ENCODE measurements at places on chromosomes 3 and 15.
A peak's percentile ranks its signal among the peaks of the same experiment; 100 is the strongest.

- DNase-seq: no peak
These were observed 79.7 kb downstream of the IFT80 start for GRCh38 chr3:160319322-160319721.

DNA sequence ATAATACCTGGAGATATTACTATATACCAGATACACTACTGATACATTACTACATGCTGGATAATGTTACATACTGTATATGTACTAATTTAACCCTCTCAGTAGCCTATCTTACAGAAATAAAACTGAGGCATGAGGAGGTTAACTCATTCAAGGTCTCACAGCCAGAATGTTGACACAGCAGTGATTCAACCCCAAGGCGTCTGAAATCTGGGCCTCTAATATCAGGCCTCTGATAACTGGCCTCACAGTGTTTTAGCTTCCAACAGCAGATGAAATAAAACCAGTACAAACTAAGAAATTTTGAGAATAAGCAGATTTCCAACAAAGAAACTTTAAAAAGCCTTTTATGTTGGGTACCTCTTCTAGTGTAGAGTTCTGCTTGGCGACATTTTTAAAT is 23.4 kb downstream of the DZIP1L start:
- no peak for DNase-seq

DNA sequence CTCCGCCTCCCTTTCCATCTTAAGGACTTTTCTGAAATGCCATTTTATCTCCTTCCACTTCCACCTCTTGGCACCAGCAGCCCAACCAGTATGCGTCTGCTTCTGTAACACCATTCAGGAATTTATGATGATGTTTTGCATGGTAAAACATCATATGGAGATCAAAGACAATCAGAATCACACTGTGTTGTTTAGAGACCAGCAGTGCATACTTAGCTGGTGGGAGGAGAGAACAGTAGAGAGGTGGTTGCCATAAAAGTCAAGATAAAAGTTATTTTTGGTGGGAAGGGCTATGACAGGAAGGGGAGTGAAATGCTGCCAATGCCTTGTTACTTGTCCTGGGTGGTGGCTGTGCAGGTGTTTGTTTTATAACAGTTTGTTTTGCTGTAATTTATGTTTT is 268.0 kb downstream of the OPA1 start:
- DNase-seq: no peak

DNA sequence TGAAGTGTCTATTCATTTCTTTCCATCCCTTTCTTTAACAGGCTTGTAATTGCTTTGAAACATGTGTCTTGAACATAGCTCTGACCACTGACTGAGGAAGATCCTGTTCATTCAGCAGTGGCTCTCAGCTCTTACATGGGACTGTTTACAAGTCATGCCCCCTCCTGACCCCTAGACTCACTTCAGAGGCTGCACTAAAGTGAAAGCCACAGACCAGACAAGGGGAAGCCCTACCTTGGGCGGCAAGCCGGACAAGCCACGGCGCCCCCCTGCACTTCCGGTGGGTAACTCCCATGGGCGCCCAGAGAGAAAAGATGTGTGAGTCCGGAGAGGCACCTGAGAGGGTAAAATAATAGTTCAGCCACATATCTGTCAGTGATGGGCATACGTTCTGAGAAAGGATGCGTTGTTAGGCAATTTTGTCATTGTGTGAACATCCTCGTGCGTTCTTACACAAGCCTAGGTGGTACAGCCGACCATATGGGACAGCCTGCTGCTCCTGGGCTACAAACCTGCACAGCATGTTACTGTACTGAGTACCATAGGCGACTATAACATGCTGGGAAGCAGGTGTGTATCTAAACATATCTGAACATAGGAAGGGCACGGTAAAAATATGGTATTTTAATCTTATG is 116.2 kb downstream of the CHSY1 start:
- DNase-seq: no peak

GRCh38 chr3:104820959-104821358 is 545.8 kb upstream of the ALCAM start:
- DNase-seq: no peak

DNA sequence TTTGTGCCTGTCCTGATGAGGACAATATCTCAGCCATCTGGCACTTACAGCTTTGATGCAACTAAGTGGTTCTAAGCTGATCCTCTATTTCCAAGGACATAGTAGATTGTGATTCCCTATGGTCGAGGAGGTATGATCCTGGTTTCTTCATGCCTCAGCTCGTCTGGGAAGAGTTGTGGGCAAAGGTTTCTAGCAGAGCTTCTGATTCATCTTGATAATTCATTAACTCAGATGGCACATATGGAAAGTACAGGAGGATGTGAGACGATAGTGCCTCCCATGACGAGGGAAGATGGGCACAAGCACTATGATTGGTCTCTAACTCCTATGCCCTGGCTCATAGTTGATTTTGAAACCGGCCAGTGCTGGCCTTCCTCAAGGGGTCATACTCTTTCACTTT is 334.2 kb upstream of the SEMA6D start:
- no peak for DNase-seq

- no peak for DNase-seq
These were observed 22.5 kb downstream of the FAM240A start for GRCh38 chr3:46634856-46635255.

- peak; percentile 68 for DNase-seq
These were observed 51.0 kb downstream of the ZDHHC19 start for GRCh38 chr3:196159952-196160804.

DNA sequence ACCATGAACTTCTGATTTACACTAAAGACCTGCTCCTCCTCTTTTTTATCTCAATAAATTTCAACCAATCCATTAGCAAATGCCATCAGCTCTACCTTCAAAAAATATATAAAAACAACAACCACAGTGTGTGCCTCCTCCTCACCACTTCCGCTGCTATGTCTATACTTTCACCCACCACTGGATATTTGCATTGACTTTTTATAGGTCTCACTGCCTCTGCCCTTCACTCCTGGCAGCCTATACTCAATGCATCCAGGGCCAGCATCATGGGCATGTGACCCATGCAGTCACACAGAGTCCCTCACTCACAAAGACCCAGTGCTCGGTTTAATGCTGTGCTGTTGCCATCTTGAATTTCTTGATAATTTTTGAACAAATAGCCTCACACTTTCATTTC is 53.5 kb upstream of the CCDC54 start:
- no peak for DNase-seq

DNA sequence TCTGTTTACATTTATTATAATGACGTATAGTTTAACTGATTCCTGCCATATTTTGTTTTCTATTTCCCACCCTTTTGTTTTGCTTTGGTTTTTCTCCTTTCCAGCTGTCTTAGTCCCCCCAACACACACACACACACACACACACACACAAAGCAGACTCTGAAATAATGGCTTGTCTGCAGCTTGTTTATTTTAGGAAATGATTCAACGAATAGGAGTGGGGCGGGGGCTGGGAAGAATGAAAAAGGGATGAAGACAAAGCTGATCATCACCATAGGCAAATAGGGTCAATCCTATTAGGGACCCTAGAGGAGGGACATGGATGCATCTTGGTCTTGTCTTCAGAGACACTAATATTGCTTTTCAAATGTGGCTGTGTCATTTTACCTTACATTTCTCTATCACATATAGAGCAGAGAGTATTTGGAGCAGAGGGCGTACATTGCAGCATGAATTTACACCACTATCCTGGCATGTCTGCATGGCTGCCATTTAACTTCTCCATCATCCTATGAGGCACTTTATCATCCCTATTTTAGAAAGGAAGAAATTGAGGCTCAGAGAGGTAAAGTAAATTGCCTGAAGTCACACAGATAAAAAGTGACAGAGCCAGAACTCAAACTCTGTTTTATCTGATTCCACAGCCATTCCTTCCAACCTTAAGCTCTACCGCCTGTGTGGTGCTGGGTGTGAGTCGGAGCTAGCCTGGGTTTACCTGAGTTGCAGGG is 147.2 kb upstream of the TPM1 start:
- DNase-seq: no peak

- DNase-seq: no peak
These were observed 8.3 kb downstream of the ITGA11 start for GRCh38 chr15:68423359-68424296.

- no peak for DNase-seq
These were observed 8.3 kb upstream of the PRR23C start for GRCh38 chr3:139052802-139053600.

DNA sequence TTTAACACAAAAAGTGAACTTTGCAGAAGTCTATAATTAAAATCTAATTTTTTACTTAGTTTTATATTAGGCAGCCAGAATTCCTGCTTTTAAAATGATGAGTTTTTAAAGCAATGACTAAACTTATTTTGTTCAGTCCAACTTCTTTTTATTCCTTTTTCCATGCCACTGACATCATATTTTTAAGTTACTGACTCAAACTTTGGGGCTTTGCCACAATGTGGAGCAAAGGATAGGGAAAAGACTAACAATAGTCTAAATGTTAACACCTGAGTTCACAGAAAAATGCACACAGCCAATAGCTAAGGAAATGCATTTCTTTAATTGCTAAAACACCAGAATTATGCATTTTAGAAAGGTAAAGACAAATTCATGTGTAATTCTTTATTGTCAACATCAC is 647.6 kb upstream of the DPPA4 start:
- DNase-seq: no peak

DNA sequence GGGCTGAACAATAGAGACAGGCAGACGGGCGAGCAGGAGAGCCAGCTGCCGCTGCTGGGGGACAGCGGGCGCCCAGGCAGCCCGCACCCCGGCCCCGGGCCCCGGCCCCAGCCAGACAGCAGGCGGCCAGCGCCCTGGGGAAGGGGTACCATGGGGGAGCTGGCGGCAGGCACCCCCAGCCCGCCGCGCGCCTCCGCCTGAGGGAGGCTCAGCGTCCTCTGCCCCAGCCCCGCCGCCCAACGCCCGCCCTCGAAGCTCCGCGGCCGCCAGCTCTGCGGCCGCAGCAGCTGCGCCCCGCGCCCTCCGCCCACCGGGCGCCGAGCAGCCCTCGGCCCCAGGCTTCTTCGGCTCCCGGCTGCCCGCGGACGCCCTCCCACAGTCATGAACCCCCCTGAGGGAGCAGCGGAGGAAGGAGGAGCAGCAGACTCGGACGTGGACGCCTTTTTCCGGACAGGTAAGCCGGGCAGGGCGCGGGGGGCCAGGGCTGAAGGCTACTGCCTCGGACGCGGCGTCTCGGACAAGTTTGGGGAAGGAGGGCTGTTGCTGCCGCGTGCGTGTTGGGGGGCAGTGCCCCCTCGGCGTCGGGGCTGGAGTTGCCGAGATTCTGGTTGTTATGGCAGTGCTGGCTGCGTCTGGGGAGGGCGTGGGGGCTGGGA is 41.6 kb upstream of the ROPN1 start:
- DNase-seq: peak; percentile 64

DNA sequence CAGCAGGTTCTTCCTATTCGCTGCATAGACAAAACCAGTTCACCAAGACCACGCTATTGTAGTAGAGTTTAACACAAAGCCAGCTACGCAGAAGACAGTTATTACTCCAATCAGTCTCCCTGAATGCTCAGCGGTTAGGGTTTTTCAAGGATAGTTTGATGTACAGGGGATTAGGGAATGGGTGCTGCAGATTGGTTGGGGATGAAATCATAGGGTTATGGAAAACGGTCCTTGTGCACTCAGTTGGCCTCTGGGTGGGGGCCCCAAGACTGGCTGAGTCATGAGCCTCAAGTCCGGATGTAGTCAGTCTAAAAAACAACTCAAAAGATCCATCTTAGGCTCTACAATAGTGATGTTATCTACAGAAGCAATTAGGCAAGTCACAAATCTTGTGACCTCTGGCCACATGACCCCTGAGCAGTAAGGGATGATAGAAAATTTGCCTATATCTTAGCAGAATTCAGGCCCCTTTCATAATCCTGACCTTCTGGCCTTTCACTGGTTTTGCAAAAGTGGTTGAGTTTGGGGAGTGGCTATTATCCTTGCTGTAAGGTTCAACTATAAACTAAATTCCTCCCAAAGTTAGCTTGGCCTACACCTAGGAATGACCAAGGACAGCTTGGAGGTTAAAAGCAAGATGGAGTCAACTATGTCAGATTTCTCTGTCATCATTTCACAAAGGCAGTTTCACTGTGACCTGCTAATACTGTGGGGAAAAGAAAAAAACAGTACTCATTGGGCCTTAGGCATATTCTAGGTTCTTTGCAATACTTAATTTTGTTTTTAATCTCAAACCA is 57.7 kb downstream of the LIPC start:
- no peak for DNase-seq

- DNase-seq: peak; percentile 53
These were observed at the start of gene DNAJA4 for GRCh38 chr15:78264304-78265136. DNAJA4 (plus strand) TSS chr15:78264562; CDS start chr15:78264764, 202 bp downstream.
